GF-D8 (cell line): ENCODE measurements at places on chromosomes 12 and 14.

DNA sequence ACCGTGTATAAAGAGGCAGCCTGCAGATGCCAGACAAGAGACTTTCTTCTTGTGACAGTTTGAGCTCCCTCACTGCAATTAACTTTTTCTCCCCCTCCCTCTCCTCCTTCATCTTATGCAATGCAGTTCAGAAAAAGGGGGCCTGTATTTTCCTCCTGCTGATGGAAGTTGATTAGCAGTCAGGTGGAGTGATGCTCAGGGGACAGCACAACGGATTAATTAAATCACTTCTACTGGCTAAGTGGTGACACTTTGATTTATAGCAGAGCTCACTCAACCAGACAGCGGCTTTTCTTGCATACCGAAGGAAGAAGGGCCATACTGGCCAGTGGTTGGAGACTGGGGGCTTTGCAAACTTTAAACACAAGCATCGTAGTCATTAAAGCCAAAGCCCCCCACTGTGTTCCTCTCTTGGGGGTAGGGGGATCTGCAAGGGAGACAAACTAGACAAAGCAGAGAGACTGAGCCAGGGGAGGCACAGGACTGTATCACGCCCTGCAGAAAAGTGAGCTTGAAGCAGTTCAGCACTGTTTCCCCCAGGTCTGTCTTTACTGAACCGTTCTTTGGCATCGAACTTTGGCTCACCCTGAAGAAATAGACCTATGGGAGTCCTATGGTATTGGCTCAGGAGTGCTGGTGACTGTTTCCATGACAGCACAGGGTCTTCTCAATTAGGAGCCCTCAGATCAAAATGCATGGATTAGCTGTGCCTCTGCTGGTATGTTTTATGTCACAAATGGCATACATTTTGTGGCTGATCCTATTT, 47.7 kb downstream of the SPRING1 start:
- no peak for DNase-seq

DNA sequence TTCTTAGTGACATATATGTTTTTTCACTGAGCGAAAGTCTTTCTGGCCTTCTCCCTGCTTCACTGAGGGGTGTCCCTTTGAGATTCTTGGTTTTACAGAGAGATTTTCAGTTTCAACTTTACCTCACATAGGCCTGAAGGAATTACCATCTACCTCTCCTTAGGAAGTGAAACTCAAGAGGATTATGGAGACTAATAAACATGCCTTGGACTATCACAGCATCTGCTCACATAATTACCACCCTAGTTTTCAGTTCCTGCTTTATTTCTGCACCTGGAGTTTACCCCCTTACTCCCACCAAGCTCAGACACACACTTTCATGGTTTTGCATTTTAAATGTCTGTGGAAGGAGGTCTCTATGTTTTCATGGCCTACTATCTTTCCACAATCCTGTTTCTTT, 118.3 kb upstream of the SCAF11 start:
- no peak for DNase-seq

- no peak for DNase-seq
Observed at GRCh38 chr12:46396826-46397225, 24.3 kb upstream of the SLC38A2 start.

DNA sequence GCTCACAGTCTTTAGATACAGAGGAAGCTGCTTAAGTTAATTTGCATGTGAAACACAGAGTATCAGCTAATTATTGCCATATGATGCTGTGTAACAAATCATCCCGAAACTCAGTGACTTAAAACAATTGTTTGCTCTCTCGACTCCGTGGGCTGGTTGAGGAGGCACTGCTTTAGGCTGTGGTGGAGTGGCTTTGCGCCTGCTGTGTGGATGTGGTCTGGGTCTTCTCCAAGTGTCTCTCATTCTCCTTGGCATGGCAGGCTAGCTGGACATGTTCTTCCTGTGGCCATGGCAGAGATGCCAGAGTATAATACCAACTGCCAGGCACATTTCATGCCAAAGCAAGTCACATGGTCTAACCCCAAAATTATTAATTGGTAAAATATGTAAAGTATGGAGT, 40.9 kb downstream of the PELI2 start:
- DNase-seq: no peak

DNA sequence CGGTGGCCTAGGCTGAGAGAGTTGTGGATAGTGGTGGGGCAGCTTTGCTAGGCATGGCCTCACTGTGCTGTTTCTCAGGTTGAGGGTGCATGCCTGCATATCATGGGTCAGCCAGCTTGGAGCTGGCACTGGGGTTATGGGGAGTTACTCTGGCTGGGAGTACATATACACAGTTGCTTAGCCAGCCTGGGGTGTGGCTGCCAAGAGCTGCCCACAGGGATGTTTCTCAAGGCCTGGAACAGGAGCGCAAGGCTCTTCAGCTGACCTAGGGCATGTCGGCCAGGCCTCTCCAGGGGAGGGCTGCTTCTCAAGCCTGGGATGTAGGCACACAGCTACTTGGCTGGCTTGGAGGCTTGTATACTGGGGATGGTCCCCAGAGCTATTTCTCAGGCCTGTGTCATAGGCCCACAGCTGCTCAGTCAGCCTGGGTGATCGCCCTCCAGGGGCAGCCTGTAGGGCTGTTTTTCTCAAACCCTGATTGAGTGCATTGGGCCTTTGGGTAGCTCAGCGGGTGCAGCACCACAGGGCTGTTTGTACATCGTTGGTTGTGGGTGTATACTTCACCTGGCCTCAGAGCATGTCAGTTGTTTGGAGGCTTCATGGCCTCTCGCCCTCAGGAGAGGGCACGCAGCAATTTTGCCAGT, 114.9 kb downstream of the METTL25 start:
- DNase-seq: no peak

DNA sequence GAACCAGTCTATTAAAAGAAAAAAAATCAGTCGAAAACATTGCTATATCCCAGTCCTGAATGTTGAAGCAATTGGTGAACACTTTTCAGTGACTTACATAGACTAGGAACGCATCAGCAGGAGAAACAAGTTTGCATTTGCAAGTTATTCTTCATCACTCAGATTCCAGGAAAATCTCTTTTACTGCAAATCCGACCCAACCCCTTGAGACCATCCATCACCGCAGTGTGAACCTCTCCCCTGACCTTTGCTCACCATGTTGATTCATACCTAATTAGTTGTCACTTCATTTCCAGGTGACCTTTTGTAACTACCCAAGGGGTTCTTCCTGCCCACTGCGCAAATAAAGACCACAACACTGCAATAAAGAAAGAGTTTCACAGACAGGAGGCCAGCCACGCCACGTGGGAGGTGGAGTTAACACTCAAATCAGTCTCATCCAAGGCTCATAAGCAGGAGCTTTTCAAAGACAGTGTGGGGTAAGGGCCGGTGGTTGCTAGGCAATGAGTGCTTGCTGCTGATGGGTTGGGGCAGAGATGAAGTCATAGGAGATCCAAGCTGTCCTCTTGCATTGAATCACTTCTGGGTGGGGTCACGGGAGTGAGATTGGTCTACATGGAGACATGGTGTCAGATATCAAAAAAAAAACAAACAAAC, 241.3 kb upstream of the TMEM132C start:
- DNase-seq: no peak

DNA sequence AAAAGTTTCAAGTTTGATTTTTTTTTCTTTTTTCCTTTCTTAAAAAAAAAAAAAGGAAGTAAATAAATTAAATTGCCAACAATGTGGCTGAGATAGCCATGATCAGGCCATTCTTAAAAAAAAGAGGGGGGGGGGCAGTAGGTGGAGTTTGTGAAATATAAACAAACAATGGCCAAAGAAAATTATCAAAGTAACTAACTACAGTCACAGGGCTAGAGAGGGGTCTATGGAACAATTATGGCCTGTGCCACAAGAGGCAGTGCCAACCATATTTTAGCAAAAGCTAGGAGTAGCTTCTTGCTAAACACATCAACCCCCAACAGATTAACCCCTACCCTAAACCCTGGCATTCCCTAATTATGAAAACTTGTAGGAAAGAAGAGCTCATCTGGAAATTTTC, 16.2 kb upstream of the SMARCC2 start:
- DNase-seq: no peak

- DNase-seq: no peak
Observed at GRCh38 chr14:23071921-23072539, 14.7 kb upstream of the CDH24 start.

DNA sequence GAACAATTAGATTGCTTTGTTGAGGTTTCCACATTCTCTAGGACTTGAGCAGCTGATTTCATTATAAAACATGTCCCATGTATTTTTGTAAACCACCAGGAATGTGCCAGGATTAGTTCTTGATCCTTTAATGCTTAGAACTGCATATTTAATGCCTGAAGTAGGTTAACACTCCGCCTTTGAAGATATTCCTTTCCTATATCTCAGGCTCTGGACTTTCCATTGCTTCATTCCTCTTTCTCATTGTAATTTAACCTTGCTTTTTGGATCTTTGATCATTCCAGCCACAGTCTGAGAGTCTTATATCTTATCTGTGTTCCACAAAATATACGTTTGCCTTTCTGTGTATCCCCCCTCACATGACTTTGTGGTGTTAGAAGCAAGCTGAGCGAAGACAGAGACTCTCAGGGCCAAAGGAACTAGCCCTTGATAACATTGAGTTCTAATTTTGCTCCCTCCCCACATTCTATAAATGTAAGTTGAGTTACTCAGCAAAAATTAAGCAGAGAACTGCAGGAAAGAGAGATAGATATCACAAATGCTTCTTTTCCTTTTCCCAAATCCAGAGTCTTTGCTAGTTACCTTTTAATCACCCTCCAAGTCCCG, 2.4 kb upstream of the CLEC1B start:
- DNase-seq: no peak

DNA sequence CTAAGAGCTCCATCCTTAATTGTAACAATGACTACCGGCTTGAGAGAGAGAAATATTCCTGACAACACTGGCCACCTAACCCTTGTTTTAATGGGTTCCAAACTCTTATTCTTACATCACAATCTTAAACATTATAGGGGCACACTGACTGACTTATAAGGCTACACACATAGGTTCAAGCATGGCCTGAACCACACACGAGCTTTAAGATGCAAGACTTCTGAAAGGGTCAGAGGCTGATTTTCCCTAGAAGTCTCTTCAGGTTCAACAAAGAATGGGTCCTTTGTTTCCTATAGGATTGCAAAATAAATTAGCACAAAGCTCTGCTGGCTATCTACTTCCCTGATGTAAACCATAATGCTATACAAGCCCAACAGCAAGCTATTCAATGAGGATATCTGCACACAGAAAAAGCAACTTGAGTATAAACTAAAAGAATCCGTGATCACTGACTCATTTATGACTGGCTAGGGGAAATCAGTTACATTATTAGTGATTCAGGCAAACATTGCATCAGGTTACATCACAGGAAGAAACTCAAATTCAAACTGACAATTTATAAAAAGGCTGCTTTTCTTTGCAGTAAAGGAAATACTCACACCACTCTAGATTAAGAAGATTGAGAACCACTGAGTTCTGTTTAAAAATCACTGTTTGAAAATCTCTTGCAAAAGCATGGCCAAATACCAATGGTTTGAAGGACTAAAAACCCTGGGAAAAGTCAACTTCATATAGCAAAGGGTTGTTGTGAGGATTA, 8.5 kb downstream of the BTG1 start:
- DNase-seq: no peak

GRCh38 chr12:99334285-99335056, 313.1 kb upstream of the GARIN6 start:
- DNase-seq: no peak

DNA sequence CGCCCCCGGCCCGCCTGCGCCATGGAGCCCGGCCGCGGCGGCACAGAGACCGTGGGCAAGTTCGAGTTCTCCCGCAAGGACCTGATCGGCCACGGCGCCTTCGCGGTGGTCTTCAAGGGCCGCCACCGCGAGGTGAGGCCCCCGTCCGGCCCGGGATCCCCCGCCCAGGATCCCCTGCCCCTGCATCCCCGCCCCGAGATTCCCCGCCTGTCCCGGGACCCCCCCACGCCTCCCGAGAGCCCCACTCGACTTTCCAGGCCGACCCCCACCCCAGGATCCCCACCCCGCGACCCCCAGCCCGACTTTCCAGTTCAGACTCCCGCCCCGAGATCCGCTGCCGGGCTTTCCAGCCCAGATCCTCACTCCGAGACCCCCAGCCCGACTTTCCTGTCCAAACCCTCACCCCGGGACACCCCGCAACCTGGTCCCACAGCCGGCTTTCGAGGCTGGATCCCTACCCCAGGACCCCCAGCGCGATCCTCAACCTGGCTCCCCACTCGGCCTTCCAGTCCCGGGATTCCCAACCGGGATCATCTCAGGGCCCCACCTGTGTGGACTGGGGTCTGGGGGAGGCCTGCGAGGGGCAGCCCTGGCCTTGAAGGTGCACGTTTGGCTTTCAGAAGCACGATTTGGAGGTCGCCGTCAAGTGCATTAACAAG, 688 bp downstream of the ULK1 start:
- DNase-seq: no peak

GRCh38 chr14:28879573-28879996, 113.0 kb downstream of the FOXG1 start:
- DNase-seq: no peak

- peak; percentile 0 for DNase-seq
Observed at GRCh38 chr12:106332536-106332935, 25.0 kb upstream of the POLR3B start.

DNA sequence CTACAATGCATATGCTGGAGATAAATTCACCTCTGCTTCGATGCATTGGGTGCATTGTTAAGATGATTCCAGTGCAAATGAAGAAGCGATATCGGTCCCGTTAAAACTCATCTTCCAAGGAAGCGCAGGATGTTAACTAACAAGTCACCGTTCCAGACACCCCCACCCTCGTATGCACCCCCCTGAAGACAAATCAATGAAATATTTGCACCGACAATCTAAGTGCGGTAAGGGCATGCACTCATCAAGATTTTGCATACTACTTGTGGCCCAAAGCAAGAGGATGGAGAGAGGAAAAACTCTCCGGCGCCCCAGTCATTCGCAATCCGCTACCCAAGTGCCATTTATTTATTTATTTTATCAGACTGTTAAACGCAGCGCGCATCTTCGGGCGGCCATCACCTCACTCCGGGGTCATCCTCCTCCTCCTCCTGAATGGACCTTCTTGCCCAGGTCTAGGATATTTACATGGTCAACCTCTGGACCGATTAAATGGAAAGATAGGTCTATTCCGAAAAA, 1.2 kb downstream of the NOVA1 start:
- DNase-seq: no peak

DNA sequence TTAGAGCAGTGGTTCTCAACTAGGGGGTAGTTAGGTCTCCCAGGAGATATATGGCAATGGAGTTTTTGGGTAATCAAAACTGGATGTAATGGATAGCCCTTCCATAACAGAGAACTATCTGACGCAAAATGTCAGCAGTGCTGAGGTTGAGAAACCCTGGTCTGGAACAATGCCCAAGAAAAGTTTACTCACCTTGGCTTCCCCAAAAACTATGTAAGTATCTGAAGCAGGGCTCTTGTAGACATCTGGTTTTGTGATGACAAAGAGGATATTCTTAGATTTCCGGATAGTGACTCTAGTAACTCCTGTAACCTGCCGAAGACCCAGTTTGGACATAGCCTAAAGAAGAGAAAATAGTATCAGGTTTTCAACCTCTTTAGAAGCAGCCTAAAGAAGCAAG, 11.8 kb downstream of the NACA start:
- DNase-seq: no peak
